ENCODE measurements at places on chromosomes 7 and 10.

GRCh38 chr7:63900394-63901203 is 98.0 kb upstream of the ZNF722 start:
- DNase-seq = no peak

- no peak for DNase-seq
Measured at GRCh38 chr10:61410353-61411070, 42.7 kb downstream of the TMEM26 start.

- no peak for DNase-seq
Measured at GRCh38 chr10:79946271-79947082, 2.4 kb downstream of the SFTPD start.

DNA sequence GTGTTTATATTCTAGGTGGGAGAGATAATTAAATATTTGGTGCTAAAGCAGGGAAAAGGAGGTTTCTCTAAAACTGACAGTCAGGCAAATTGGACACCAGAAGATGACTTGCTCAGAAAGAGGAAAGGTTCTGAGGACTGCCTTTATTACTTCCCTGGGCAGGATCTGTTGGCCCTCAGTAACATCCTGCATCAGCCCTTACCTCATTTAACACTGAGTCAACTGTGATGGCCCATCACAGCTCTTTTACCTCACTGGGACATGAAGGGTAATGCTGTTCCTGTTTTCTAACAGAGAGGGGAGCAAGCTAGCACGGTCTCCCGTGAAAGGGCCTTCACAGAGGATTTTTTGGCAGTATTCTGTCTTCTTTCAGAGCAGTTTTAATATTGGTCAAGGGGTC is 12.0 kb downstream of the PPP1R17 start:
- DNase-seq = no peak

DNA sequence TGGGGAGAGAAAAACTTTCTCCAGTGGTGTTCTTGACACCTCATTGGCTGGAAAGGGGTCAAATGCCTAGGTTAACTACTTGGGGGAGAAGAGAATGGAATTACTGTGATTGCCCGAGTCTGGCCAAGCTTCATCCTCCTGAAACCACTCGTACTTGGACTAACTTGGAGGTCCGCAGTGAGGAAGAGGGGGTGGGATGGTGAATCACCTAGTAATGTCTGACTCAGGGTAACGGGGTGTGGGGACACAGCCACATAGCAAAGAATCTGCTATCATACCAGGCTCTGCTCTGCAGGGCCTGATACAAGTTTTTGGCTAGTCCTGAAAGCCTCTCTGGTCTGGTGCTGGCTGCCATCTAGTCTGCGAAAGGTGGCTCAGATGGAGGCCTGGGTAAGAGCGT is 190.9 kb downstream of the RPS24 start:
- peak; percentile 38 for DNase-seq

DNA sequence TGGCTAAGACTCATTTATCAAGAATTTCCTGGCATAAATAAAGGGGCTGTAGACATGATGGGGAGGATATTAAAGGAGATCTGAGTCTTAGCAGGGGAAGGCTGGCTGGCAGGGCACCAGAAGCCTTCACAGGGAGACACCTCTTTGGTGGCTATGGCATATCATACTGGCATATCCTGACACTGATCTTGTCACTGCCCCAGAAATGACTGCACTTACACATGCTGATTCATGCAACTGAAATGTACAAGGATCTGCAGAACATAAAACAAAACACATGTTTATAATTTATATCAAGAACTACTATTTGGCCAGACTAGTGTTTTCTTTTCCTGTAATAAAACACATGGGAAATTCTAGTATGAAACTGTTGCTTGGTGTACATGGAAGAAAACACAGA is 5.5 kb upstream of the LIPN start:
- DNase-seq = peak; percentile 62

GRCh38 chr10:25651534-25651933 is 282.5 kb upstream of the MYO3A start:
- no peak for DNase-seq

DNA sequence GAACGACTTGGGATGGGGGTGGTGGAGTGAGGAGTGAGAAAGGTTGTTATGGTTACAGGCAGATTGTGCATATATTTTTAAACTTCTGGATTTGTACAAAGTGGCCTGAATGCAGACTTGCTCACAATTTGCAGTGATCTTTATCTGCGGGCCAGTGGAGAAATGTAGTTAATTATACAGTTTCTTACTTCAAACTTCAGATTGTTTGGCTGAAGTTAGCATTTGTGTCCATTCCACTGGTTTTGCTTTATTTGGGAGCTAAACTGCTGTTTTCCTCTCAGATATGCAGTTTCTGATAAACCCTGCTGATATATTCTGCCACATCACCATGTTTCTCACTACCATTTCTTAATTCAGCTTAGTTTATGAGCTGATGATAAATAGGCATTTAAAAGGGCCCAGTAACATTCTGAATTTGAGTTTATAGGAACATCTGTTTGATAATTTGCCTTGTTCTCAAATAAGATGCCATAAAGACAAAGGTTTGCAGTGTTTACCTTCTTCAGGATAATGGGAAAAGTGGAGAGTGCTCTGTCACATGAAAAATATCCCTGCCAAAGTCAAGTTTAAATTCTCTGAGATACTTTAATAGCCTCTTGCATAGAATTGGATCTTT is 170.1 kb downstream of the ST7 start:
- DNase-seq = no peak

GRCh38 chr10:71239946-71240795 is 27.8 kb downstream of the UNC5B start:
- DNase-seq = no peak

DNA sequence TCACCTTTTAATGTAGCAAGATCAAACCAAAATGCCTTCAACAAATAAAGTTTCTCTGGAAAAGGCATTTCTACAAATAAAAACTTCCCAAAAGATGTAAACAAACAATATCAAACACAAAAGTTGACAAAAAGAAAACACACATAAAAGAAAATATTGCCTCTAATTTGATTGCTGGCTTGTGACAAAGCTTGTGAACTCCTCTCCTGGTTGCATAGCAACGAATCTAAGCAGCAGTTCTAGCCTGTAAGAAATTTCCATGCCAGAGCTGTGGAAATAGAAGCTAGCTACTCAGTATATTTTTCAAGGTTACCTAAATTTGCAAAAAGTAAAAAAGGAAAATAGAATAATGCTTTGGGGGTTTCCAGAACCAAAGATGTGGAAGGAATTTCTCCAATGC is 173.9 kb upstream of the CDK1 start:
- no peak for DNase-seq

DNA sequence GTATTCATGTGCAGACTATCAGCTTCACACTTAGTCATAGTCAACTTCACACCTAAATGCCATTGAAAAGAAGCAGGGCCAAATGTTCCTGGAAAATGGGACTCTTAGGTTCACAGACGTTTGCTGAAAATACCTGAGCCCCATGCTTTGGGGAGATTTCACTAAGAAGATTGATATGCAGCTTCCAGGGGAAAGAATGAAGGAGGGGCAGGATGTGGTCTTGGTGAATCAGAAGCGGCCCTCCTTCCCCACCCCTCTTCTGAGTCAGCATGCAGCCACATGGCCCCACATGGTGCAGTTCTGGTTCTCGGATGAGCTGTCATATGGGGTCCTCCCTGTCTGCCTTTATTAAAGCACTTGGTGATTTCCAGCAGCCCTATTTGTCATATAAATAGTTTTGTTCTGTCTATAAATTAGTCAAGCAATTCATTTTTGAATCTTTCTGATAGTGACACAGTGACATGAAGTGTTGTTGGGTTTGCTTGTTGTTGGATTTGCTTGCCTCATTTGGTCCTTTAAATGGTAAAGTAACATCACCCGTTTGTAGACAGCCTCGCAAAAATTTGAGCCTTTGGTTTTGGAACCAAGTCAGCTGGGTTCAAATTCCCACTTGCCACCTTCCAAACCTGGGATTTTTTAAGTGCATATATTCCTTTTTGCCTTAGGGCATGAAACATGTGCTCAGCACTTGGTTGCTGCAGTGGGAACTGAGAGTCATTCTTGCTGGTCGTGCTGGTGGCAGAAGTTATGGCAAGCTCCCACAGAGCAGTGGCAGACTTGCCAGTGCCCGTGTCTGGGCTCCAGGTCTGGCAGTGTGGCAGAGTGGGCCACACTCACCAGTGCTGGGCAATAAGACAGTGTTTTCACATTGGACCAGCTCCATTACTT is 68.1 kb upstream of the CDK6 start:
- peak; percentile 89 for DNase-seq

DNA sequence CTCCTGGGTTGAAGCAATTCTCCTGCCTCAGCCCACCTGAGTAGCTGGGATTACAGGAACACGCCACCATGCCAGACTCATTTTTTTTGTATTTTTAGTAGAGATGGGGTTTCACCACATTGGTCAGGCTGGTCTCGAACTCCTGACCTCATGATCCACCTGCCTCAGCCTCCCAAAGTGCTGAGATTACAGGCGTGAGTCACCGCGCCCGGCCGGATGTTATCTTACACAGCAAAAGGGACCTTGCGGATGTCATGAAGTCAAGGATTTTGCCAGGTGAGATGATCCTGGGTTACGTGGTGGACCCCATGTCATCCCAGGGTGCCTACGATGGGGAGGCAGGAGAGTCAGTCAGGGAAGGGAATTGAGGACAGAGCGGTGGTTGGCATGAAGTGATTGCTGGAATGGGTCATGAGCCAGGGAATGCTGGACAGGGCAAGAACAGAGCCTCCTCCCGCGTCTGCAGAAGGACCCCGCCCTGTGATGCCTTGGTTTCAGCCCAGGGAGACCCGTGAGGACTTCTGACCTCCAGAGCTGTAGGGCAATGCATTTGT is 8.7 kb upstream of the UBE3C start:
- no peak for DNase-seq

DNA sequence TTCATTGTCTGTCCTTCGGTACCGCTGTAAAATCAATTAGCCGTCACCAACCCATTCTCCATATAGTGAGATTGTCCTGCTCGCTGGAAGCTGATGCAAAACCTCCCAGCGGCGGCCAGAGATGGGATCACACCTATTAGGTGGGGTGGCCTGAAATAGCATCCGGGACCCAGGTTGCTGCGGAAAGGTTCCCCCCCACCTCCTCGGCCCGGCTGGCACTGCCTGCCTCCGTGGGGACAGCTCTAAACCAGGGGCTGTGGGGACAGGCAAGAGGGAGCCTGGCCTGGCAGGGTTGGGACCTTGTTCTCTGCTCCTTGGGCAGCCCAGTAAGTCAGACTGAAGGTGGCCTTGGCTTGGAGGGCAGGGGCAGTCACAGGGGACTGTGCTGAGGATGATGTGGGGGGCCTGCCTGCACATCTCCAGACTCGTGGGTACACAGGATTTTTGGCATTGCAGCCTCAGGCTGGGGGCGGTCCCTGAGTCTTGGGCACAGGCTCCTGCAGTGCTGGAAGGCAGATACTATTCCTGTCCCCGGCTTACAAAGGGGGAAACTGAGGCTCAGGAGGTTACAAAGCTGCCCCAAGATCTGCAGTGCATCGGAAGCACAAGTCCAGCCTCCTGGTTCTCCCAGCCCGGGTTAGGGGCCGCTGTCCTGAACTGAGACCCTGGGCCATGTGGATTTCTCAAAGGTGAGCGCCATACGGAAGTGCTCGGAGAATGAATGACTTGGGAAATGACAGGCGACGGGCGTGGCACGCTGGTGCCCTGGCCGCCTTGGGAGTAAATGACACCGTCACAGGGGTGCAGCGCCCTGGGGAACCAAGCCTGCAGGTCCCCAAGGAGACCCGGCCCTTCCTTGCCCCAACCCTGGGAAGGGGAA is 65.6 kb downstream of the UNCX start:
- no peak for DNase-seq

DNA sequence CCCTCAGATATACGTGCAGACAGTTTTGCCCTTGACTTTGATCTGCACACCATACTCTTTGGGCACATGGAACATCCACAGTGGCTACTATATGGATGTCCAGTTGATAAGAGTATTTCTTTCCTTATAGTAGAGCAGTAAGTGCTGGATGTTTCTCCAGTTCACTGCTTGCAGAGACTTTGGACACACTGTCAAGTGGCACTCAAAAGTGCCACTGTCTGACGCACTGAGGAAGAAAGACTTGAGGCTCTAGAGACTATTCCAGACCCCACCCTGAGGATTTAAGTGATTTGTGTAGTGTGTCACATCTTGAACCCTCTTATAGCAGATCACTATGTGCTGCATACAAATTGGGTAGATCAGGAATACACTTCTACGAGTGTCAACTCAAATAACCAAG is 179.1 kb downstream of the GNAI1 start:
- DNase-seq = no peak

- peak; percentile 57 for DNase-seq
Measured at GRCh38 chr10:119211176-119211575, 3.8 kb downstream of the GRK5 start.

- DNase-seq = no peak
Measured at GRCh38 chr7:31883761-31884164, 186.4 kb downstream of the PDE1C start.

DNA sequence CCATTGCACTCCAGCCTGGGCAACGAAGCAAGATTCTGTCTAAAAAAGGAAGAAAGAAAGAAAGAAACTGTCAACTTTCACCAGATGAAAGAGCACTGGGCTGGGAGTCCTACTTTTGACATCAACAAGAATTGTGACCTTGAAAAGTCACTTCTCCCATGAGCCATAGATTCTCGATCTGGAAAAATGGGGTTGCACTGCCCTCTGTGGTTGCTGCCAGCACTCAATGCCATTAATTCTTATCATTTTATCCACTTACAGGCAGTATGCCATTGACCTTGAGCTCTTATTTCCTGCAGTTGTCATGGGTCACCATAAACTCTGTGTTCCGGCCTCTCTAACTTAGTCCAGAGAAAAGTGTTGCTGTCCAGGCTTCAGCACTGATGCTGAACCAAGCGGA is 137.2 kb downstream of the NOC3L start:
- no peak for DNase-seq

DNA sequence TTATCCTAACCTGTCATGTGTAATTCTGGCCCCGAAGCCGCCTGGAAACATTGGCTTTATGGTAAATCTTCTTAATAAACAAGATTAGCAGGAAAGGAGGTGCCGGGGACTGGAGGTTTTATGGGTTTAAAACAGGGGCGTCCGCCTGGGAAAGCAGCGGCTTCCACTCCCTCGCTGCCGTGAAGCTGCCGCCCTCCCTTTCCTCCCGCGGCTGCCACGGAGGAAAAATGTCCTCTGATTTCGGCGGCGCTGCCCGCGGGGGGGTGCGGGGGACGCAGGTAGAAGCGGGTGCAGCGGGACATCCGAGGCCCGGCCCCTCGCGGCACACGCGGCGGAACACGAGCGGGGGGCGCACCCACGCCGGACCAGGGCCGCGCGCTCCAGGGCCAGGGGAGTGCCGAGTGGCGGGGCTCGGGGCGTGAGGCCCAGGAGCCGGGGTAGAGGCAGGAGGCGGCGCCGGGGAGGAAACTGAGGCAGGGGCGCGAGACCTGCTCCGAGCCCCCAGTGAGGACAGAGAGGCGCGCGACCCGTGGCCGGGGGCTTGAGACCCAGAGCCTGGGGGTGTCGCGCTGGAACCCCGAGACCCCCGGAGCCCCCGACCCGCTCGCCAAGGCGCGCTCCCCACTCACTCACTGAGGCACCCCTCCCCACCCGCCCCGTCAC is 993 bp downstream of the PTPRN2 start:
- DNase-seq = no peak

GRCh38 chr7:122311734-122312450 is 7.3 kb upstream of the FEZF1 start:
- no peak for DNase-seq

GRCh38 chr7:85730012-85730411 is 543.2 kb upstream of the SEMA3D start:
- no peak for DNase-seq

Measured in fibroblast of skin of left biceps (primary cell).